Suprapubic skin (tissue), 4 donors: ENCODE measurements at places on chromosomes 1 and 21.

DNA sequence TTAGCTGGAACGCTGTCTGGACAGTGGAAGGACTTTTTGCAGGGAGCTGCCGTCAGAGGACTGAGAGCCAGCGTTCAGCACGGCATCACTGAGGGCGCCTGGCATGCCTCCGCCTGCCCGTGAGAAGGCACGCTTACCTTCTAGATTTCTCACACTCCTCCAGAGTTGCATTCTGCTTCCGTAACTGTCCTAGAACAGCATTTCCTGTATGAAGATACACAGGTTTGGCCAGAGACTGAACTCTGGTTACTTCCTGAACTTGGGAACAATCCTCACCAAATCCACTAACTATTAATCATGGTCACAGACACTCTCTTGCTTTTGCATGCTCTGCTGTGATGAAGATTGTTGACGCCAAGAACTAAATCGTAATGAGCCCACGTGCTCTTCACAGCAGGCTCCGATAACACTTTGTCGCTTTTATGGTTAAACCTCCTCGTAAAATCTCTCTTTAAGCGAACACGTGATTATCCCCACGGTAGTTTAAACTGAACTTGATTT lies 93.5 kb downstream of the KIF26B start:
- DNase-seq = no peak

GRCh38 chr21:28522014-28522799 lies 470.5 kb downstream of the LTN1 start:
- no peak for DNase-seq

DNA sequence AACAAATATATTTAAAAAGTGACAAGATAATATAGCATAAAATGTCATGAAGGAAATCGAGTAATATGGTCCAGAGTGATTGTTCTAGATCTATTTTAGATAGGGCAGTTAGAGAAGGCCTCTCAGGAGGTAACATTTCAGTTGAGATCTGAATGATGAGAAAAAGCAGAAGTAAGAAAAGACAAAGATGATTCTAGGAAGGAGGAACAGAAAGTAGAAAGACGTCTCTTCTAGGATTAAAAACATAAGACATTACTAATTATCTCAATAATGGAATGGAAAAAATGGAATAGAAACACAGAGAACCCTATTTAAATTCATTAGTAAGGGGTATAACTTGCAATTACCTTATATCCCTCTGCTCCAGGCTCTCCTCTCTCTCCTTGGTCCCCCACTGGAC lies 130.0 kb upstream of the ZNHIT6 start:
- DNase-seq = no peak

DNA sequence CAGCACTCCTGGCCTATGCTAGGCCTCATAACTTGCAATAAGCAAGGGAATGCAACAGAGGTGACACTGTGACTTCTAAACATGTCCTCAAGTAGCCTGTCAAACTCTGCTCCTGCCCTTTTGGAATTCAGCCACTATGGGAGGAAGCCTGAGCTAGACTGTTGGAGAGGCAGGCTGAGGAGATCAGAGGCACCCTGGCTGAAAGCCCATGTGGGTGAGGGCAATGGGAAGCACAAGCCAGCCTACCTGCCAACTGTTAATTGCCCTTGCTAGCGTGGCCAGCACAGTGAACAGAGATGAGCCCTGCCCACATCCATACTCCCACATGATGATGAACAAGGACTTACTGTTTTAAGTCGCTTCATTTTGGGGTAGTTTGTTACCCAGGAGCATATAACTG lies 17.7 kb downstream of the GNB1 start:
- DNase-seq = no peak

- no peak for DNase-seq
These were observed 7.1 kb upstream of the TMEM167B start for GRCh38 chr1:109083501-109083900.
